ENCODE measurements at places on chromosomes 5 and 9.

GRCh38 chr5:111153483-111153882 lies 61.3 kb downstream of the WDR36 start:
- no peak for DNase-seq

DNA sequence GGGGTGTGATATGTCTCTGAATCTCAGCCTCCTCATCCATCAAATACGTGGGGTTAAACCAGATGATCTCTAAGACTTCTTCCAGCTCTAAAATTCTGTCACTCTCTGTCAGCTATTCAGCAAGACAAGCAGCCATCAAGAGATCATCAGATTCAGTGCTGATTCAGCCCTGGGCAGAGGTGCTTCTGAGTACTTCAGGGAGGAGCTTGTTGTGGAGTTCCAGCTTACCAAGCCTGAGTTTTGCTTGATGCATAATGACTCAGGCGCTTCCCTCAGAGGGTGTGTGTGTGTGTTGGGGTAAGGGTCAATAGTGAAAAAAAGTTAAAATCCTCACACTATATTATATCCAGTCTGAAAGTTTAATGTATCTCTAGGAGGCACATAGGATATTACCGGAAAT lies 29.6 kb upstream of the TAF1L start:
- DNase-seq = no peak

DNA sequence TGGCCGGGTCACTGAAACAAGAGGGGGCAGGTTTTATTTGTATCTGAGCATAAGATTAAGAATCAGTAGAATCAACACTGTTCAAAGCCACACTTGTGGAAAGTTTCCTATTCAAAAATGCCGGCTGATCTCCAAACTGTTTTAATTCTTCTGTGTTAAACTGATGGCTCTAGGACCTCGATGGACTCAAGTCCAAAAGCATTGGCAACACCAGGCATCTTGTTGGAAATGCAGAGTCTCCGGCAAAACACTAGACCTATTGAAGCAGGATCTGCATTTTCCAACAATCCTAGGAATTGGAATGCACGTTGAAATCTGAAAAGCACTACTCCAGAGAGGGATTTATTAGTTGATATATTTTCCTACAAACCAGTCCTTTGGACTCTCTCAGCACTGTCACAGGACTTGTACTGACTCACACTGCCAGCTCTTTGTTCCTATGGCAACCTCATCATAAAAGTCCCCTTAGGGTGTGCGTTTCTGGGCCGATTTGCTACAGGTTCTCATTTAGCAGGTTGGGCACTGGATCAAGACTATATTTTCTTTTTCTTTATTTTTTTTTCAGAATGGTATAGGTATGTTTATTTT lies 48.1 kb upstream of the PCA3 start:
- DNase-seq = no peak

DNA sequence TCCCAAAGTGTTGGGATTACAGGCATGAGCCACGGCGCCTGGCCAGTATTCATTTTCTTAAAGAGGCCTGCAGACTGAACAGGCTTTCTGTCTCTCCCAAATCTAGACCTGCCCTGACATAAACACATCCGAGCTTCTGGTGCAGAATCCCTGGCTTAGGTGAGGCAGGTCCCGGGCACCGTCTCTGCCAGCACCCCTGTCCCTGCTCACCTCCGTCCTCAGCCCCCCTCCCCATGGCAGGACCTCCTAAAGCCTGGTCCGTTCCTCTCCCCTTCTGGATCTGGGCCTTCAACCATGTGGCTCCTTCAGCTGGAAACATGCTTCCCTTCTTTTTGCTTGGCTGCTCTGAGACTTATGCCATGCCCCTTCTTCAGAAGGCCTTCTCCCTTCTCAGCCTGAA lies 22.7 kb upstream of the RXRA start:
- DNase-seq = no peak

DNA sequence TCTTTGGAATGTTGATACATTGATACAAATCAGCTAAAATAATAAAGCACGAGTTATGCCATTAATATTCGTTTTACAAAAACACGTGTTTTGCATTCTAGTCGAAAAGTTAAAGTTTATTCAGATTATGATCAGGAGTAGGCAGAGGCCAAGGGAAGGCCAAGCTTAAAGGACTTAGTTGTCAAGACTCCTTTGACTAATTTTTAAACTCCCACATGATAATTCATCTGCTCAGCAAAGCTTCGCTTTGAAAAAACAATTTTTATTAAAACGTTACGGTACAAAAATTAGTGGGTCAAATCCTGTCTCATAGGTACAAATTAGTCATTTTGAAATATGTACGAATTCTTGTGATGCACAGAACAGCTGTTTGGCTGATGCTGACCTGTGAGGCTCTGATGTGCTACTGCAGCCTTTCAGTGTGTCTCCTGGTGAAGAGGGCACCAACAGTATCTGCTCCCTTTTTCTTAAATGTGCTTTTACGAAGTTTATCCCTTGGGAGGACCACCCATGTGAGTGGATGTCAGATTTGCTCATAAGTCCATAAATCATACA lies 23.0 kb upstream of the NR3C1 start:
- no peak for DNase-seq

DNA sequence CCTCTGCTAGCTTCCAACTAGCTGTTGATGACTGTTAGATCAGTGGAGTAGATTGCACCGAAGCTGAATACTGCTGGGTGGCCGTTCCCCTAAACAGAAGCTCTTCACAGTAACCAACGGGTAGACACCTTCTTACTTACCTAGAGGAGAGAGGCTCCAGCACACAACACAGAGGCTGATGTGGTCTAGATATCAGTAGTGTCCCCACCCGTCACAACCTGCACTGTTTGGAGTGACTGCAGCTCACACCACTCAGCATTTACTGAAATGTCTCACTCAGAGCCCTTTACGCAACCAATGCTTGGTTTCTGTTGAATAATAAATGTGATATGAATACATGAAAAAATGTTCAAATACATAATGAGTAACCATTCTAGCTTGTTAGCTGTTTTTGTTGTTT lies 5.3 kb downstream of the TMEM174 start:
- DNase-seq = no peak

DNA sequence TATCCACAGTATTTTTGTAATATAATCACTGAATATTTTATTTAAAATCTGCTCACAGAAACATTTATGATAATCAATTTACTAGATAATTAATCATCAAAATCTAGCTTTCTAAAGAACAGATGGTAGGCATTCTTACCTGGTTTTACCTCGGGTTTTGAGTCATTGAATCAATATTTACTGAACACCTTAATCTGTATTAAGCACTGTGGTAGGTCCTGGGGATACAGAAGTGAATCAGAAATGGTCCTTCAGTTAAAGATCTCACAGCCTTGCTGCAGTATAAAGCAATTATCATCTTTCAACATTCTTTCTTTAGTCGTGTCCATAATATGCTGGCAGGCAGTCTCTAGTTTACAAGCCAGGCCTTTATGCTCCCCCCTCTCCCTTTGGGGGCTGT lies 2.0 kb upstream of the MEIKIN start:
- DNase-seq = no peak

DNA sequence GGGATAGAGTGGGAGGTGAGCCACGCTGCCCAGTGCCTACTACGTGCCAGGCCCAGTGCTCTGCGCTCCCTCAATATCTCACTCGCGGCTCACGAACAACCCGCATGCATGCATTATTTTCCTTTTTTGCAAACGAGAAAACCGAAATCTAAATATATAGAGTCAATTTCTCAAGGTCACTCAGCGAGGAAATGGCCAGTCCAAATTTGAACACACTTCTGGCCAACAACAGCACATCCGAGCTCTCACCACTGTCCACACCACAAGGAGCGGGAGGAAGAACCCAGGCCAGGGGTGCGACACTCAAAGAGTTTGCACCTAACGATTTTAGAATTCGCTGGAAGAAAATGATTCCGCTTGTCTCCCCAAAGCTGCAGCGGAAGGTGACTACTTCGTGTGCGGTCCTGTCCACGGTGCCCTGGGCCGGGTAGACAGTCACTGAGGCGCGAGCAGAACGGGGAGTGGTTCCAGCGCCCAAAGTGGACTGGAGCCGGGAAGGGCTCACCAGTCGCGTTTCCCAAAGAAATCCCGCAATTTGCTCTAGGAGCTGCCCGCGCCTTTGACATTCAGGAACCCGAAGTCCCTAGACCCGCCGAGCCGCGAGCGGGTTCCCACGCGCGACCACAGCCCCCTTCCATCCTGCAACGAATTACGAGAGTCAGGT lies 1.1 kb upstream of the TLX3 start:
- DNase-seq = no peak

DNA sequence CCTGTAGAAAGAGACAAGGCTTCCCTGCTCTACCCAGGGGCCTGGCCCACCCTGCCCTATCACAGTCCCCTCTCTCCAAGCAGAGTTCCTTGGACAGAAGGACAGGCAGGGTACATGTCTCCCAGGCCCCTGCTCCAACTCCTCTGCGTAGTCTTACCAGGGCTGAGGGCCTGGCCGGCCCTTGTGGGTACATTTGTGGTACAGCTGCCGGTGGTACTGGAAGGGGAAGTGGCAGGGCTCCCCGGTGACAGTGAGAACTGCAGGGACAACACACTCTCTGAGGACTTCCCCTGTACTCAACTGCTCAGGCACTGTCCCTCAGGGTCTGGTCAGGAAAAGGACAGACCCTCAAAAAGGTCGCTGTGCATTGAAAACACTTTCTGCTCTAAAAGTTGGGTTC lies 3.6 kb downstream of the F12 start:
- no peak for DNase-seq

- no peak for DNase-seq
Measured at GRCh38 chr5:160494451-160494850, 72.8 kb downstream of the PTTG1 start.

DNA sequence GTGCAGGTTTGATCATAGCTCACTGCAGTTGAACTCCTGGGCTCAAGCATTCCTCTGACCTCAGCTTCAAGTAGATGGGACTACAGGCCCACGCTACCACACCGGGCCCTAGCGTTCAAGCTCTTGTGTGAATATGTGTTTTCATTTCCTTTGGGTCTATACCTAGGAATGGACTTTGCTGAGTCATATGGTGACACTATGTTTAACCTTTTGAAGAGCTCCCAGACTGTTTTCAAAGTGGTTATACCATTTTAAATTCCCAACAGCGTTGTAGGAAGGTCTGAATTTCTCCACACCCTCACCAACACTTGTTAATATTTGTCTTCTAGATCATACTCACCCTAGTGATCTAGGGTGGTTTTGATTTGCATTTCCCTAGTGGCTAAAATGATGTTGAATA lies 33.5 kb downstream of the FAF2 start:
- no peak for DNase-seq

GRCh38 chr9:36486329-36486932 lies 86.3 kb upstream of the MELK start:
- DNase-seq = peak; percentile 67

DNA sequence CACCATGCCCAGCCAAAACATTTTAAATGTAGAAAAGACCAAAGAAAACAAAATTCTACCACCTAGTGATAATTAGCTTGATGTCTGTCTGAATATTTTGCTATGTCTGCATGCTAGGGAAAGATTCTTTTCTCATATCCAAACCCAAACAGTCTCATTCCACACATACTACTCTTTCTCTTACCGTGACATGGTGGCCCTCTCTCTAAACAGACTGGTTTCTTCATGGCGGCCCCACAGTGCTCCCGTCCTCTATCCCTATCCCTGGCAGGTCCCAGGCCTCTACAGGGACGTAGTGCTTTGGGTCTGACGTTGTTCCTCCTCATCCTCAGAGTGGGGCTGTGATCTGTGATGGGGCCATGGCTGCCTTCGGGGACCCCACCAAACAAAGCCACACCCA lies 8.1 kb downstream of the CORO2A start:
- DNase-seq = no peak

GRCh38 chr9:112119225-112120029 lies 55.7 kb downstream of the SUSD1 start:
- no peak for DNase-seq

- no peak for DNase-seq
Measured at GRCh38 chr5:68289498-68289897, 73.9 kb downstream of the PIK3R1 start.

DNA sequence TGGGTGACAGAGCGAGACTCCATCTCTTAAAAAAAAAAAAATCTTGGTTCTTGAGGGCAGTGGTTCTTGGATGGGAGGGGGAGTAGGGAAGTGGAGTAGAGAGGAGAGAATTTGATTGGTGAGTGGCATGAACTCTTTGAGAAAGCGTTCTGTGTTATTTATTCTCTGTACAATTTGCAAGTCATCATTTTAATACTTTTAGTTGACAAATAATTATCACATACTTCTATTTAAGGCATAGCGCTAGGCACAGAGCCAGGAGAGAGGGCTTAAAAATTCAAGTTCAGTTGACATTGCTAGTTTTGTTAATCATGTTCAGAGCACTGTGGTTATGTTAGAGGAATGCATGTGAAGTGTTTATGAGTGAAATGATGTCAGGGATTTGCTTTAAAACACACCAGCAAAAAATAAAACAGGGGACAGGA lies 24.6 kb downstream of the HSDL2 start:
- no peak for DNase-seq

DNA sequence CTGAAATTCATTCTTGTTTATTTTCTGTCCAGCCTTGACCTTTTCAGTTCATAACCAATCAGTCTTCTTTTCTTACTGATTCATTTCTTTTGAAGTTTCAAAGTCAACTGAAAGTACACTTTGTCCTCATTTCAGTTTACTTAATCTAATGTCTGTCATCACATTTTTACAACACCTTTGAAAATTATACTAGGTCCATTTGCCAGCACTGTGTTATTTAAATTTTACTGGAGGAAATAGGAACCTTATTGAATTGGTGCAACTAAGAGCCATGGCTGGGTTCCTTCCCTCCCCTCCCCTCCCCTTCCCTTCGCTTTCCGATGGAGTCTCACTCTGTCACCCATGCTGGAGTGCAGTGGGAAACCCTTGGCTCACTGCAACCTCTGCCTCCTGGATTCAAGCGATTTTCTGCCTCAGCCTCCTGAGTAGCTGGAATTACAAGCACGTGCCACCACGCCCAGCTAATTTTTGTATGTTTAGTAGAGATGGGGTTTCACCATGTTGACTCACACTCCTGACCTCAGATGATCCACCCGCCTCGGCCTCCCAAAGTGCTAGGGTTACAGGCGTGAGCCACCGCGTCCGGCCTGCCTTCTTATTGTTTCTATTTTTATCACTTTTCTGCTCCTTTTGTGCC lies 6.3 kb downstream of the RMI1 start:
- no peak for DNase-seq

GRCh38 chr9:128285033-128285784 lies 9.1 kb downstream of the SWI5 start:
- no peak for DNase-seq

DNA sequence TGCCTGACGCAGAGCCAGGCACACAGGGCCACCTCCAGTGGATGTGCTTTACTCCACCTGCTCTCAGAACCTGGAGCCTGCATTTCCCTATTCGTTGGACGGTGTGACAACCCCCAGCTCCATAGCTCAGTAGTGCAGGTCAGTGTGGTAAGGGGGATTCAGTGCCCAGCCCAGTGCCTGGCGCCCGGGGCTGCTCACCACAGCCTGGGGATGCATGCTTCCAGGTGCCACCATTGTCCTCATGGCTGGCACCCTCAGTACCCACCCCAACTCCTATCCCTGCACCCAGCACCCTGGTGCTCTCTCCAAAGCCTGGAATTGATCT lies 32.8 kb upstream of the ADAMTS2 start:
- no peak for DNase-seq

- DNase-seq = no peak
Measured at GRCh38 chr9:19162956-19163355, 35.7 kb upstream of the PLIN2 start.

GRCh38 chr5:63555874-63556273 lies 406.4 kb downstream of the HTR1A start:
- DNase-seq = no peak
